ENCODE measurements at places on chromosomes 3 and 15.

DNA sequence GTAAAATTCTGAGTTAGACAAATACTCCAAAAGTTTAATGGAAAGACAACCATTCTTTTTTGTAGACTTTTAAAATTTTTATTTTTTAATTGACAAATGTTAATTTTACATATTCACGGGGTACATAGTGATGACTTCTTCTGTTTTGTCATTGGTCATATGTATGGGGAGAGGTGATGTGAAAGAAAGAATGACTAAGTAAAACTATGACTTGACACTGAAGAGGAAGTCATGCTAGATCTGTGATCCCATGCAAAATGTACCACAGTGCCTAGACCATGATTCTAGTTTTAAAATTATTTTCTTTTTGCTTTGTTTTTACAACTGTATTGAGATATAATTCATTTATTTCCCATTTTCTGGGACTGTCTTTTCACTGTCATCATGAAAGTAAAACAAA is 281.6 kb downstream of the MBNL1 start:
- DNase-seq, result no peak

- DNase-seq, result peak; percentile 57
Measured at GRCh38 chr3:171772427-171773056, 37.7 kb downstream of the PLD1 start.

DNA sequence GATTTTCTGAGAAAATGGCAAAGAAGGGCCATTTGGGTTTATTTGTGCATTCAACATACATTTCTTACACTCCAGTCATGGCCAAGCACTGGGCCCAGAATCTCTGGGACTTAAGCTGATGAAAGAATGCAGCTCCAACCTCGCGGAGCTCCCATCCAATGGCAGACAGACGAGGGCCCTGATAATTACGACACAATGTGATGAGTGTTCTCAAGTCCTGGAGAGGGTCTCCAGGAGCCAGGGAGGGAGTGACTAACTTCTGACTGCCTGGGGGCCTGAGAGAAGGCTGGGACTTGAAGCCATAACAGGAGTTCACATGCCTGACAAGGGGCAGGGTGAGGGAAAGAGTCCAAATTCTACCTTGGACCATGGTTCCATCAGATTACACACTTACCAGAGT is 42.6 kb upstream of the BNC1 start:
- no peak for DNase-seq

DNA sequence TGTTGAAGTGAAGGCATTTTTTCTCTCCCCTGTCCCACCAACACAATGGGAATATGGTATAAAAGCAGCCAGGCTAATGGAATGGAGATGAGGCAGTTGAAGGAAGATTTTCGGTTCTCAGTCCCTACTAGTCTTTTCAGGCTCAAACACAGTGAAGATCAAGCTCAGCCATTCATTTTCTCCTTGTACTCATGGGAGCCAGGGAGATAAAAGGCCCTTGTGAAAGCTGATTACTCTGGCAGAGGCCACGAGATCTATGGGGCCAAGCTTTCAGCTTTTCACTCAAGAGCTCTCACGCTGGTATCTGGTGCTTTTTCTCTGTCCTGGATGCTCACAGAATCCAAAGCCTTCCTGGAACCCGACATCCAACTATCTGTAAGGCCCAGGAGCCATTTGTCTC is 14.5 kb upstream of the FAN1 start:
- no peak for DNase-seq

- DNase-seq, result no peak
Measured at GRCh38 chr15:64699751-64700388, 75.5 kb downstream of the RBPMS2 start.

DNA sequence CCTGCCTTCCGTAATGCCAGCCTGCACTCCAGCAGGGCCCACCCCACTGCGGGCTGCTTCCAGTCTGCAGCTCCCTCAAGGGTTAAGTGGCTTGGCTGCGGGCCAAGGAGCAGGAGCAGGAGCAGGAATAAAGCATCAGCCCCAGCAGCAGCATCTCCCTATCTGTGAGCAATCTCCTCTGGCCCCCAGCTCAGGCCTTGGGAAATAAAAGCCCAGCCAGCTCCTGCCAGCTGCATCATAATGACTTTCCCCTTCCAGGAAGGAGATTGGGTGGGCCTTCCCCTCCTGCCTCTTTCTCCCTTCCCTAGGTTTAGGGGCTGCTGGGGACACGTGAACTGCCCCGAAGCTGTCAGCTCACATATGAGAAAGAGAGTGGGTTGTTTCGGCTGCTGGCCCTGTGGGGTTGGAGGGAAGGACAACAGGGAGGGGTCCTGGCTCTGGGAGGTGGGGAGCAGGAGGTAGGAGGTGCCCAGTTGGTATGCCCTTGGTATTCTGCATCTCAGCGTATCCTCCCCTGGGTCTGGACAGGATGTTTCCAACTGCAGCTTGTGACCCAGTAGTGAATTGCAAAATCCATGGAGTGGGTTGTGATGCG is 34.6 kb upstream of the FGD5 start:
- DNase-seq, result no peak

- no peak for DNase-seq
Measured at GRCh38 chr15:80292079-80292478, 40.1 kb upstream of the CTXND1 start.

- no peak for DNase-seq
Measured at GRCh38 chr3:105375750-105376511, 9.2 kb downstream of the ALCAM start.

- DNase-seq, result no peak
Measured at GRCh38 chr3:102179326-102180177, 255.3 kb upstream of the ZPLD1 start.

- DNase-seq, result no peak
Measured at GRCh38 chr3:65902304-65902793, 136.4 kb downstream of the MAGI1 start.

GRCh38 chr15:59946084-59946483 is 58.0 kb upstream of the FOXB1 start:
- DNase-seq, result no peak

DNA sequence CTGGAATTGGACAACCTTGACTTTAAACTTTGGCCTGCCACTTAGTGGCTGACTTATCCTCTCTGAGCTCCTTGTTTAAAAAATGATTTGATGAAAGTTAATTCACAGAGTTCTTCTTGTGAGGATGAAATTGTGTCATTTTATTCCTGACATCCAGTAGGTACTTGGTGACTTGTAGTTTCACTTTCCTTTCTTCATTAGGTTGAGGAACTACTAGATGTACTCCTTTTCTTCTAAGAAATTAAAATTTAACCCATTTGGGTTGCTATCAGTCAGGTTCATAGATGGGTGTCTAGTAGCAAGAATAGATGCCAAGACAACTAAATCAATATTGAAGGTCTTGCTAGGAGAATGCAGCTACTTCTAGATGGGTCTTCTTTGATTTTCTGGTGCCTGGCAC is 5.2 kb downstream of the NR1D2 start:
- DNase-seq, result no peak

- no peak for DNase-seq
Measured at GRCh38 chr15:63063164-63063756, 20.7 kb downstream of the TPM1 start.

DNA sequence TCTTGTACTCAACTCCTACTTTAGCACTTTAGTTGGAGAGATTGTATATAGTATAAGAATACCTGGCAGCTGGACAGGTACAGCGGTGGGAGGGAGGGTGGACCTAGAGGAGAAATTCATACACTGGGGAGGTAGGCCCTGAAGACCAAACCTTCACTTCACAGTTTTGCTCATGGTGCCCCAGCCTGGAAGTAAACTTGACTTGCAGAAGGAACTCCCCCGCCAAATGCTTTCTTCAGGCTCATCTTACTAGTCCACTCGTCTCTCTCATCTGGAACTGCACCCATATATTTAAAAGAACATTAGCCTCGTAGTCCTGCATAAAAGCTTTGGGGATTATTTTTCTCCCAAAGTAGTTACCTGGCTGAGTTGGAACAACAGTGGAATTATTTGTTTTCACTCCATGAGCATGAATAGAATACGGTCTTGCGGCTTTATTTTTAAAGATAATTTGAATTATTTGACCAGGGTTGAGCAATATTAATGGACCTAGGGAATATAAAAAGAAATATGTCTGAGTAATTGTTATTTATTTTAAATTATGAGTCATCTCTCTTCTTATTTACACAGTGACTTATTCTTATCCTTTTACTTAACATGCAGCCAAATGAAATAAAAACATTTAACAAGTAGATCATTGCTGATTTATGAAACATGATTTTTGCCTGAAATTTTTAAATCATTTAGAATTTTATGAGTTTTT is 25.5 kb upstream of the CP start:
- no peak for DNase-seq

GRCh38 chr3:9028134-9028533 is 64.9 kb upstream of the RAD18 start:
- DNase-seq, result no peak

Data from MV-4-11 (cell line).